ENCODE measurements at places on chromosomes 11 and 22. TPM values are rescaled to one million over a fixed set of nuclear protein-coding genes. Genes with fewer than 3 reads are reported as not detected.
A peak's percentile ranks its signal among the peaks of the same experiment; 100 is the strongest.

GRCh38 chr11:66459138-66459778 lies 7.4 kb upstream of the PELI3 start:
- peak; percentile 42 for DNase-seq

DNA sequence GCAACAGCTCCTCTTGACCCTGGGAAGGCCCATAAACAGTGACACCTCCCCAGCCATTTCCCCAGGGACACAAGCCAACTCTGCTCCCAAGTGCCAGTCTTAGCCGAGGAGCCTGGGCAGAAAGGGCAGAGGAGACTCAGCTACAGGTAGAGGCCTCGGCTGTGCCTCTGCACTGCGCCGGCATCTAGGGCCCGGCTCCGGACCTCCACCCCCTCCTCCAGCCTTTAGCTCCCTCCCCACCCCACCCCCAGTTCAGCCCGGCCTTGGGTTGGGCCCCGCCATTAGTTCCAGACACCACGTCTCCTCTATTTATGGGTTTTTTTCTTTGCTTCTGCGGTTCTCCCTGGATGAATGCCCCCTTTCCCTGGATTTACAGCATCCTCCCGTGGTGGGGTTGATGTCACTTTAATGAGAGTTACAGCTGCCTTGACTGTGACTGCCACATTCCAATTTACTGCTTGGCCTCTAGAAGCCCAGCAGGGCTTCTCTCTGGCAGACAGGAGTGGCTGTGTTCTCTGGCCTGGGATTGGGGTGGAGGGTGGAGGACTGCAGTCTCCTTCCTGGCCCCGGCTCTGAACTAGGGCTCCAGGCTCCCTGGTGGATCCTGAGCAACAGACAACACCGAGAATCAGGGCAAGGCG lies 13.5 kb upstream of the OAF start:
- DNase-seq = no peak

- DNase-seq = no peak
Measured at GRCh38 chr11:36071917-36072500, 128.1 kb downstream of the LDLRAD3 start.

DNA sequence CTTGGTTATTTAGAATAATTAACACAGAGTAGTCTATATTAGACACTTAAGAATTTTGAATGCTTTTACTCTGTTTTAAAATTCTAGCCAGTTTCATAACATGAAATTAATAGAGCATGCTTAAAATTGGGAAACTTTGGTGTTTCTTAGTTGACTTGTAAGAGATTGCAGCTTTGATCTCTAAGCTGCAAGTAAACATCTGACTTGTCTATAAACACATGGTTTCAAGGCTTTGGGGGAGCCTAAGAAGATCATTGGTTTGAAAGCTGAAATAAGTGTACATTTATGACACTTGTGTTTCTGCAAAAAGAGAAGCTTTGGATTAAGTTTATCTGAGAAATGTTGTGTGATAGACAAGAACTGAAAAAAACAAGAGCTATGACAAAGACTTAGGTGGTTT lies 37.8 kb downstream of the YAP1 start:
- no peak for DNase-seq

TNNT3 gene
- total RNA-seq = not detected

TBC1D10A gene
- 18.5 TPM for total RNA-seq

APLNR gene
- not detected for total RNA-seq

GRCh38 chr11:116162086-116162885 lies 610.5 kb downstream of the BUD13 start:
- DNase-seq = no peak

GRCh38 chr11:45658292-45658991 lies 7.0 kb downstream of the CHST1 start:
- peak; percentile 82 for DNase-seq

OR8D1 gene
- not detected for total RNA-seq

DNA sequence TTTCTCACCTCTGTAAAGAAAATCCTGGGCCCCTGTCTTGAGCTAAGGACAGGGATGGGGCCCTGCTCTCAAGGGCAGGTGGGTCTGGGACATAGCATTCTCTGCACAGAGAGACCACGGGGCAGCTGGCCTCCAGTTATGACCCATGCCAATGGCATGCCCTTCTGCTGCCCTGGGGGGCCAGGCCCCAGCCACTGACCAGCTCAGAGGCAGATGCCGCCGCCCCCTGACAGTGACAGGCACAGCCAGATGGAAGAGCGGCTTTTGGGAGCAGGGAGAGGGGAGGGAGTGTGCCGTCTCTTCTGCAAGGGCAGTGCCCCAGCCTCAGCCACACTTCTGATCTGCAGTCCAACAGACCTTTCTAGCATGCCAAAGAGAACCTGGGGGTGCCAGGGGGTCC lies 114.8 kb upstream of the NAV2 start:
- peak; percentile 79 for DNase-seq

GRCh38 chr11:94028436-94028835 lies 7.3 kb downstream of the HEPHL1 start:
- DNase-seq = peak; percentile 89

SLC2A11 gene
- total RNA-seq = 32.1 TPM

- no peak for DNase-seq
Measured at GRCh38 chr11:69974528-69974927, 103.6 kb upstream of the ANO1 start.

DNA sequence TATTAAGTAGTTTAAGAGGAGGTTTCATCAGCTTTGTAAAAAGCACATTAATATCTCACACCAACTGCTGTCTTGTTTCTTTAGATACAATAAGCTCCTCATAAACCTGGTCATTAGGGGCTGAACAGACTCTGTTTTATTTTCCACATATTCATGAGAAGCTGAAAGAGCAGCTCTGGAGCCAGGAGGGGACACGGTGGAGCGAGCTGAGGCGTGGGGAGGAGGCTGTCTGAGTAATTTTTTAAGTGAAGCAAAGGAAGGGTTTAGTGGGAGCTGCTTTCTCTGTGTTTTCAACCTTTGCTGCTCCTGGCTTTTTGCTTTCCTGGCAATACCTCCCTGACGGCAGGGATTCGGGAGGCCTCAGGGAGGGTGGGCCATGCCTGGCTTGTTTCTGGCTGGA lies 67.0 kb upstream of the EIF3D start:
- no peak for DNase-seq

DNA sequence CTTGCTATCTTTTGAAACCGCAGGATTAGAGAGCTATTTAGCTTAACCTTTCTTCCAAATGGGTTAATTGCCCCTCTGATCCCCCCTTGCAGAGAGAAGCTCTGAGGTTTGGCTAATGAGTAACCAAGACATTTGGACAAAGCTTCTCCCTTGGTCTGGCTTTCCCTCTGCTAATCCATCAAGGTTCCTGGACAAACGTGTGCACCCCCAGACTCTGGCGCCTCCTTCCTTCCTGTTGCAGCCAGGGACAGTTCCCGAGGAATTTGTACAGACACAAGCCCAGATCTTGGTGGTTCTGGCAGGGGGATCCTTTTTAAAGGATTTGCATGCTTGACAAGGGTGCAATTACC lies 1.6 kb downstream of the KIAA1671 start:
- no peak for DNase-seq

DNA sequence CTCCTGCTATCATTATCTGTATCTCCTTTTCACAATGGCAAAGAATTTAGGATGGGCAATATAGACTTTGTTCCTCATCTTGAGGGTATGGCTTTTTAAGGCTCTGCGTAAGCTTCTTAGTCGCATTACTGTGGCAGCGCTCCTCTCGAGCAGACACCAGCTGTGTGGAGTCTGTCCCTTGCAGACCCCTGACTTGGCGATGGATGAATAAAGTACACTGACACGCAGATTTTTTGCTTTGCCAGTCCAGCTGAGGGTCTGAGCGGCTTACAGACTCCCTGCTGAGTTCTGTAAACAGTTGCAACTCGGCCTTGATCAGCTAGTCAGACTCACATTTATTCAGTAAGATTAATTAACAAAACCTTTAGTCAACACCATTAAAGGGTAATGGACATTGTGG lies 390.0 kb upstream of the CNTN5 start:
- no peak for DNase-seq

DNA sequence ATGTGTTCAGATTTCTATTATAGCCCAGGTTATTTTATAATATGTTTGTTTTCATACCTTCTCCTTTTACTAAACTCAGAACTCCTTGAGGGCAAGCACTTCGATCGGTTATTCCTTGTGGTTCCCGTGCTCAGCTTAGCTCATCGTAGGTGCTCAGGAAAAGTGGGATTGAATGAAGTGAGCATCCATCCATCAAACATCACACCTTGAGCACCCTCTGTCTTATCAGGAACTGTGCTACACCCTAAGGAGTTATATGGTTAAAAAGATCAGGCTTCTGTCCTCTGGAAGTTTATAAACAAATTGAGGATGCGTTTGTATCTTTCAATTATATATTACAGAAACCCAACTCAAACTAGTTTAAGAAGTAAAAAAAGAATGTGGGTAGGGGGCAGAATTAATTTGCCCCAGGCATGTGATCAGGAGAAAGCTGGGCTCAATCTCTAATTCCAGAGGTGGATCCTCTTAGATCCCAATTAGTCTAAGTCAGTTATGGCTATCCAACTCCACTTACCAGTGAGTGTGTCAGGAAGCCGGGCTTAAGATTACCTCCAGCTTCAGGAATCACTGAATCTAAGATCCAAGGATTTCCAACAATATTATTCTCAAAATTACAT lies 59.9 kb upstream of the RRAS2 start:
- peak; percentile 23 for DNase-seq

DNA sequence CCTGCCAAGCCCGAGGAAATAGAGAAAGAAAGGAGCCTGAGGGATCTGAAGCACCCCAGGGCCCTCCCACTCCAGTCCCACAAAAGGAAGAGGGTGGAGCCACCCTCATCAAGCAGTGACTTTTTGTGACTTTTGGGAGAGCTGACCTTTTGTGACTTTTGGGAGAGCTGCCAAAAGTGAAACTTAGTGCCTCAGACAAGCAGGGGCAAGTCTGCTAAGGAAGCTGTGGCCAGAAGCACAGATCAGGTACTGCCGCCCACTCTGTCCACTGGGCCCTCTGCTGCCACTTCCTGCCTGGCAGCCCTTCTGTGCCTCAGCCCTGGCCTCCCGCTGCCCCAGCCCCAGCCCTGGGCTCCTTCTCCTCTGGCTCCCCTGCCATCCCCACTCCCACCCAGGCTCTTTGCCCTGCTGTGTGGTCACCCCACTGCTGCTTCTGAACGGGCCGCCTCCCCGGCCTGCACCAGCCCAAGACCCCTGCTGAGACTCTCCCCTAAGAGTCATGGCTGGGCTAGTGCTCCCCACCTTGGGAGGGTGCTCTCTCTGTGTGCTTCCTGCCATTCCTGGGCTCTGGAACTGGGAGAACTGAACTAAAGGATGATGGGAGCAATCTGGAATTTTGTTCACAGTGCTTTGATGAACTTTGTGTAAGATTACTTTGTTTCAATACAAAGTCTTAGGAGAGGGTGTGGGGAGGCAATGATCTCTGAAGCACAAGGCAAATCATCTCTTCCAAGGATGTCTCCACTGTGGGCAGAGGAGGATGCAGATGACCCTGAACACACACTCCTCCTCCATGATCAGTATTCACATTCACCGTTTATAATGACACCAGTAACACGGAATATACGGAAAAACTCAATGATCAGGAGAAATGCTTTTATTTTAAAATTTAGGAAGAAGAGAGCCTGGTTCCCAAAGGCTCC lies at the start of gene APOBEC3H:
TSS of gene APOBEC3H (plus strand) at position 147 of the 923 bp plus-strand sequence. CDS start 3,035 bp downstream, outside the sequence.
- DNase-seq = no peak

CABP4 gene
- not detected for total RNA-seq

- DNase-seq = no peak
Measured at GRCh38 chr11:96783311-96783710, 393.5 kb downstream of the JRKL start.

TNRC6B gene
- 14.4 TPM for total RNA-seq

- peak; percentile 31 for DNase-seq
Measured at GRCh38 chr11:73139476-73140198, 2.5 kb downstream of the FCHSD2 start.

DNA sequence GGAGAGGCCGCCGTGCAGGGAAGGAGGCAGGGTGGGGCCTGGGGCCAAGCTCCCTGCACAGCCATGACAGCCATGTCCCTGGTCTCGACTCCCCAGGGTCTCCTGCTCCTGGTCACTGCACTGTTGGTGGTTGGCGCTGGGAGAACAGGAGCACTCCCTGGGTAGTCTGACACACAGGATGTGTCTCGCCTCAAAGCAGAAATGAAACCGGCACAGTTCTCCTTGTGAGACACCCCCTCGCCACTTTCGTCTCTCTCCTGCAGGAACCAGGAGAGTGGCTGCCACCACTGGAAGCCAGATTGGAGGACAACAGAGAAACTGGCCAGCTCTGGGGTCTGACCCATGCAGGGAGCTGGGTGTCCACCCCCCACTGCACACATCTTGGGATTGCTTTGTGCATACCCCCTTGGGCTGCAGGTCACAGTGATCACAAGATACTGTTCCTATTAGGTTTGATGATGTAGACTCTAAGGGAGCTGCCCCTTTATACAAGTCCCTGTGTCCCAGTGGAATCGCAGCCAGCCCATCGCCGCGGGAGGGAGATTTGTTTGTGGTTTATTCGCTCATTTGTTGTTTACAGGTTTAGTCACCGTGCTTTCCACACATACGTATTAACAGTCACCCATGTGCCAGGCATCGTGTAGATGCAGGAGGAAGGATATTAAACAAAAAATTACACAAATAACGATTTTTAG lies 27.0 kb upstream of the YWHAH start:
- no peak for DNase-seq

GRCh38 chr11:125346179-125346530 lies 149.9 kb downstream of the FEZ1 start:
- DNase-seq = no peak

DNA sequence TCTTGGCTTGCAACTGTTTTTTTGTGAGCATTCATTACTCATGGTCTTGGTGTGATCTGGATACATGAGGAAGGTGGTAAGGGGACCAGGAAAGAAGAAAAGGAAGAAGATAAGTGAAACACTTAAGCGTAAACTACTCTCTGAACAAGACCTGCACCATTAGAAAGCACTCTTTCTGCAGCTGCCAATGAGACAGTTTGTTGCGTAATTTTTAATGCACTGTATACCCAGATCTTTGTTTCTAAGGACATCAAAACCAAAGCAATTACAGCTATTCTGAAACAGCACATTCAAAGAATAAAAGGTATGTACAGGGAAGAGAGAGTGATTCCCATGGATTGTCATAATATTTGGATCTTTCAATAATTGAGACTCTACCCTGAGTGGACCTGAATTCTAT lies 147.4 kb downstream of the BLID start:
- DNase-seq = no peak

GRCh38 chr22:47923011-47923427 lies 1160.6 kb downstream of the TBC1D22A start:
- no peak for DNase-seq

BATF2 gene
- 0.84 TPM for total RNA-seq

- DNase-seq = no peak
Measured at GRCh38 chr11:33933602-33934001, 41.7 kb upstream of the LMO2 start.

DNA sequence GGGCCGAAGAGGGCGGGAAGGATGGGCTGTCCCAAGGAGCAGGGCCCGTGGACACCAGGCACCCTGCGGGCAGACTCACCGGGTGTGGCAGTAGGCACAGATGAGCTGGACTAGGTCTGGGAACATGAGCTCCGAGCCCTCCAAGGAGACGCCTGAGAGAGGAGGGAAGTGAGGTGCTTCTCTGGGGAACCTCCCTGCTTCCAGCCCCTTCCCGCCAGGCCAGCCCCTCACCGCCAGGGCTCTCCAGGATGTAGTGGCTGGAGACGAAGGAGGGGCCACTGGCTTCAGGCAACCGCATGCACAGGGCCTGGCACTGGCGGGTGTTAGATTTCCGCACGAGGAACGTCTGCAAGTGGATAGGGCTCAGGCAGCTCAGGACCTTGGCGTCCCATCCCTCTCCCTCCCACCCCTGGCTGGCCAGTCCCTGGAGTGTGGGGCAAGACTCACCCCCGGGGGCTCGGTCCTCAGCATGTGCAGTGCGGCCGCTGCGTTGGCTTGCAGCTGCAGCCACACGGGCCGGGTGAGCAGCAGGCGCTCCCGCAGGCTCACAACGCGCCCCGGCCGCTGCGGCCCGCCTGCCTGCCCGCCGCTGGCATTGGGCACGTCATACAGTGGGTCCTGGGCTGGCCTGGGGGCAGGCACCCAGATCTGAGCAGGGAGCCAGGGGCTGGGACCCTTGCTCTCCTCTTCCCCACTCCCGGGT lies 552 bp downstream of the RIN1 start:
- DNase-seq = peak; percentile 91

Data from RPMI7951 (cell line).